ENCODE measurements at places on chromosomes 7 and 10.

DNA sequence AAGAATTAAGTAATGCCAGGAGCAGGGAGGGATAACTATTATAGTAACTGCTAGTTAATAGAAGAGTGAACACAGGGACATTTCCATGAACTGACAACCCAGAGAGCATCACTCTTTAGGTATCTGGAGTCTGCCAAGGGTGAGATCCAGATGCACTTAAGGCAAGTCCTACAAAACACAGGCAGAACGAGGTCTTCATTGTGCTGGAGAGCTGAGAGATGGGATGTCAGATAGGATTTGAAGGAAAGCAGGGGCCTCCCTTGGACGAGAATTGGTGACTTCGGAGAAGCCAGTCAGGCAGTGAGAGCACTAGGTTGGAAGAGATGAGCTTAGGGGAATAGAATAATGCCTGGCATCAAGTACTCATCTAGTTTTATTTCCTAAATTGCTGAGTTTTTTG is 684.5 kb downstream of the GATA3 start:
- no peak for DNase-seq

- no peak for DNase-seq
These were observed 78.3 kb downstream of the ELAPOR2 start for GRCh38 chr7:86981127-86981526.

GRCh38 chr7:55420530-55420929 is 55.4 kb downstream of the LANCL2 start:
- DNase-seq: no peak

- DNase-seq: no peak
These were observed 236.4 kb downstream of the DNAJB6 start for GRCh38 chr7:157573244-157573643.

GRCh38 chr7:105587909-105588635 is 6.8 kb upstream of the EFCAB10 start:
- no peak for DNase-seq

- no peak for DNase-seq
These were observed 115.0 kb downstream of the CHCHD3 start for GRCh38 chr7:132966754-132967469.

DNA sequence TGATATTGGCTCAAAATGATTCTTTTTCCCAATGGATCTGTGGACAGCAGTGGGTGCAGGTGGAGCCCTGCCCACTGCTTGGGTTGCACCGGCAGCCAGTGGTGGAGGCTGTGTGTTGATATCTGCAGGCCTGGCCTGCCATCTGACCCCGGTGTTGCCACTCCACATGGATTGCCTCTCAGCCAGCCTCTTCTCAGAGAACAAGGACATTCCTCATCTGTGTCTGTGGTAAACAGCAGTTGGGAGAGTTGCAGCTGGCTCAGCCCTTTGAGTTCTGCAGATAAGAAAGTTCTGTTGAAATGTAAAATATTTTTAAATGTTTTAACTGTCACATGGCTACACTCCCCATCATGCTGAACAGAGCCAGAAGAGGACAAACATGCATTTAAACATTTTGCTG is 374.9 kb upstream of the CELF2 start:
- peak; percentile 87 for DNase-seq

- no peak for DNase-seq
These were observed 344.4 kb downstream of the TCERG1L start for GRCh38 chr10:130967161-130967560.

- DNase-seq: no peak
These were observed 6.8 kb upstream of the RASSF4 start for GRCh38 chr10:44952779-44953231.

- DNase-seq: peak; percentile 55
These were observed 116.8 kb upstream of the PRSS1 start for GRCh38 chr7:142632271-142633134.

DNA sequence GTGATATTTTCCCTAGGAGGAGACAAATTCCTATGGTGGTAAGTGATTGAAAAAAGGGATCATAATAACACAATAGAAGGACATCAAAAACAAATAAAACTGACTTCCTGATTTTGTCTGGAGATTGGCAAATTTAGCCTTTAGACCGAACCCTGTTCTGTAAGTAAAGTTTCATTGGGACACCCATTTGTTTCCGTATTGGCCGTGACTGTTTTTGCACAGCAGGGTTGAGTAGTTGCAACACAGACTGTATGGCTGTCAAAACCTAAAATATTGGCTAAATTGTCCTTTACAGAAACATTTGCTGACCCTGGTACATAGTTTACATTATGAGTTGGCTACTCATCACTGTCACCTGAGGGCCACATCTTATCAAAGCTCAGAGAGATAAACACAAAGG is 168.6 kb downstream of the PRKCQ start:
- no peak for DNase-seq

GRCh38 chr10:102245932-102246251 is 560 bp downstream of the GBF1 start:
- DNase-seq: no peak

DNA sequence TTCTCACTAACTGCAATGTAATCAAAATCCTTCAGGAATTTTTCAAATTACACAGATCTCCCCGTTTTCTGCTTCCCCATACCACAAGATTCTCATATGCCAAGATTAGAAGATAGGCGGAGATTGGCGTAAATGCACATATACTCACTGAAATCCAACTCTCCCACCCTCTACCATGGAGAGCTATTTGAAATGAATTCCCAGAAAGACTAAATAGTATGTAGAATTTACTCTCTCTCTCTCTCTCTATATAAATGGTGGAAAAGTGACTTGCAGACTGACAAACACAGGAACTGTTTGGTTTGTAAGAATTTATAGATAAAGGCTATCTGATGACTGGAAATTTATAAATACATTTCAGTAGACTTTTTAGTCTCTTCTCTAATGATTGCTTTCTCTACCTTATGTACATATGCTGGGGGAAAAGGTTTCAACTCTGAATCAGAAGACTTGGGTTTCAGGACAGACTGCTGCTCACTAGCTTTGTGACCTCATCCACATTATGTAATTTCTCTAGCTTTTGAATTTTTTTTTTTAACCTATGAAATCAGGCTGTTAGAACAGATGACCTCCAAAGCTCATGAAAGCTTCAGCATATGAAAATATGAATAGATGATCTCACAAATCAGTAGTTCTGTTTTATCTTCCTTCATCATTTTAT is 67.8 kb upstream of the CSTF2T start:
- DNase-seq: no peak

GRCh38 chr10:50567384-50567783 is 56.4 kb downstream of the SGMS1 start:
- no peak for DNase-seq
